Fibroblast of the aortic adventitia (primary cell): ENCODE measurements at places on chromosomes 7 and 10.

DNA sequence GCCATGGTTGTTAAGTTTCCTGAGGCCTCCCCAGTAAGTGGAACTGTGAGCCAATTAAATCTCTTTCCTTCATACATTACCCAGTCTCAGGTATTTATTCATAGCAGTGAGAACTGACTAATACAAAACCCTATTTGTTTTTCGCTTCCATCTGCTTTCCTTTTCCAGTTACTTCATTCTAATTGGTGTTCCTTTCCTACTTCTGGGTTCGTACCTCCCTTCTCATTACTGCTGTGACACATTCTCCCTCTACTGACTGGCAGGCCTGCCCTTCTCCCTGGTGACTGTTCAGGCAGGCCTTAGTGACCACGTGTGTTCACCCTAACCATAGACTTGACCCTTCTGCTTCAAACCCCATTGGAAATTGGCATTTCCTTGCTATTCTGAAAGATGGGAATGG lies 37.7 kb downstream of the MTURN start:
- DNase-seq = no peak

GRCh38 chr10:30080161-30080560 lies 20.8 kb upstream of the JCAD start:
- DNase-seq = peak; percentile 22

DNA sequence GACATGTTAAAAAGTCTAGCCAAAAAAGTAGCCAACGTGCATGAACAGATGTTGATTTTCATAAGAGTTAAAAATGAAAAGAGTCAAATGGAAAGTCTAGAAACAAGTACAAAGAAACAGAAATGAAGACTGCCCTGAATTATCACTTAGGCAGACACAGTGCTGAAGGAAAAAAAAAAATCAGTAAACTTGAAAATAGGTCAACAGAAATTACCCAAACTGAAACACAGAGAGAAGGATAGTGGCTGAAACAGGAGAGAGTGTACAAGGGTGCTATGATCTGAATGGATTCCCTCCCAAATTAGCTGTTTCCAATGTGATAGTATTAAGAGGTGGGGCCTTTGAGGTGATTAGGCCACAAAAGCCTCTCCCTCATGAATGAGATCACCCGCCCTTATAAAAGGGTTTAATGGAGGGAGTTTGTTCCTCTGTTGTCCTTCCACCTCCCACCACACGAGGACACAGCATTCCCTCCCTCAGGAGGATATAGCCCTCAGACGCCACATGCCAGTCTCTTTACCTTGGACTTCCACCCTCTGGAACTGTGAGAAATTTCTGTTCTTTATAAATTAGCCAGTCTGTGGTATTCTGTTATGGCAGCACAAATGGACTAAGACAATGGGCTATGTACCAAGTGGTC lies 249.7 kb downstream of the AHR start:
- DNase-seq = no peak

DNA sequence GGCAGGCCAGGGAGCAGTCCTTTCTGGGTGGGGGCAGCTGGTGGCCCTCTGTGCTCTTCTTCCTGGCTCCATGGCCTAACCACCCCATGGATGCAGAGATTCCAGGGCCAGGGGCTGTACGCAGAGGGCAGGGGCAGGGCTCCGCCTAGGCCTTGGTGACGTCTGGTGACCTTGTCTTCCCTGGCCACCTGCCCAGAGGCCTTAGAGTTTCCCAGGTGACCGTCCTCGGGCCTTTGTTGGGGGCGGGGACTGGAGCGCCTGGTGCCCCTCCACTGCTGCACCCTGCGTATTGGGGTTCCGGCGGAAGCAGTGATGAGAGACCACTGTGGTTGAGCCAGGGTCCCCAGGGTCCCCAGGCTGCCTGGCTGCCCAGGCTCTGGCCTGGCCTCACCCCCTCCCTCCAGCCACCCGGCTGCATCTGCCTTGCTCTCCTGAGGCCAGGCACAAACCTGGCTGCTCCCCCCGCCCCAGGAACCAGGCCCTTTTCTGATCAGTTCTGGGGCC lies 10.3 kb downstream of the PWWP2B start:
- DNase-seq = no peak

GRCh38 chr7:152307902-152308301 lies 127.9 kb downstream of the KMT2C start:
- no peak for DNase-seq

- DNase-seq = no peak
Observed at GRCh38 chr10:47027108-47027783, 116.0 kb downstream of the PTPN20 start.

- DNase-seq = no peak
Observed at GRCh38 chr10:23173214-23174073, 18.7 kb upstream of the PTF1A start.

DNA sequence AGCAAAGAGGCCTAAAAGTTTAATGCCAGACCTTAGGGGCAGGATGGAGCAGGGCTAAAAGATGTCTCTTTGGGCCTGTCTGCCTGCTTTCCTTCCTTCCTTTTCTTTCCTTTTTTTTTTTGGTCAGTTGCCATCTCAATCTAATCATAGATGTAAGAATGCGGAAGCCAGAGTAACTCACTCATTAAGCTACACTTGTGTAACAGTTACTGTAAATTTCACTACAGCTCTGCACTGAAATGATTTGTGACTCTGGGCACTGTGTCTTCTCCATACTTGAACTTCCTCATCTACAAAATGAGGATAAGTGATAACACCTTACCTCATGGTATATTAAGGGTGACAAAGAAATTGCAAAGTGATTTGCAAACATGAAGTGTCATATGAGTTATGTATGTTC lies 75.5 kb upstream of the AGK start:
- no peak for DNase-seq

- peak; percentile 81 for DNase-seq
Observed at GRCh38 chr7:39691821-39692220, 68.4 kb downstream of the RALA start.

GRCh38 chr10:126977216-126977615 lies 72.0 kb downstream of the DOCK1 start:
- no peak for DNase-seq

DNA sequence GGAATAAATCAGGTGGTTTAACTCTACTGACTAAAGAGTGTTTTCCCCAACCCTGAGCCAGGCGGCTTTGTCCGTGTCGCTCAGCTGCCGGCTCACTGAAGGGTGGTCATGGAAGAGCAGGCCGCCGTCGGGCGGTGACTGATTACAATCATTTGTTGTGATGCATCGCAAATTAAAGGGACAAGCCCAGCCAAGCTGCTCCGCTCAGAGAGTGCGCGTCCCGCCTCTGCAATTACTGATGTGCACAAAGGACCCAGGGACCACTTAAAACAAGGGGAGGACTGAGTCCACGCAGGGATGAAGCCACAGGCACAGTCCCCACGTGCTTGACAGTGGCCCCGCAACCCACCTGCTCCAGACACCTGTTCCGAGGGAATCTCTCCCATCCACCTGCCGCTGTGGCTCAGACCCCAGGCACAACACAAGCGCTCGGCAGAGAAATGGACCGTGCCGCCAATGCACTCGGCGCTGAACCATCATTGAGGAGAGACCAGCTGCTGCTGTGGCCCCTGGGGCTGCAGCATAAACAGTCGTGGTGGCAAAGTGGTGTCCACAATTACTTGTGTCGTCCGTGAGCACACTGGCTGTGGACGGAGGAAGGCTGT lies 526.5 kb downstream of the PTPRN2 start:
- DNase-seq = no peak

DNA sequence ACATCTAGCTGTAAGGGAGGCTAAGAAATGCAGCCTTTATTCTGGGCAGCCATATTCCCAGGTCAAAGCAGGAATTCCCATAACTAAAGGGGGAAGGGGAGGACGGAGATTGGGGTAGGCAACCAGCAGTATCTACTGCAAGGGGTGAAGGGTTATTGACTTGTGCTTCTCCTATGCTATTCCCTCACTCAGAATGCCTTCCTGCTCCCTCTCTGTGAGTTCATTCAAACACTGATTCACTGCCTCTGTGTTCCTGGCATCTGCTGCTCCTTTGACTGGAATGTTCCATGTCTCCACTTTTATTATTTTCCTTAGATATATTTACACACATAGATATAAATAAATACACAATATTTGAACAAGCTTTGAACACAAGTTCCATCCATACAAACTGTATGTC lies 11.1 kb downstream of the HTR7 start:
- no peak for DNase-seq

GRCh38 chr7:6614953-6615722 lies at the start of gene ZNF853:
Gene ZNF853, plus strand, starts transcription at chr7:6615610. Its CDS starts 565 bp downstream, at chr7:6616175.
- no peak for DNase-seq

DNA sequence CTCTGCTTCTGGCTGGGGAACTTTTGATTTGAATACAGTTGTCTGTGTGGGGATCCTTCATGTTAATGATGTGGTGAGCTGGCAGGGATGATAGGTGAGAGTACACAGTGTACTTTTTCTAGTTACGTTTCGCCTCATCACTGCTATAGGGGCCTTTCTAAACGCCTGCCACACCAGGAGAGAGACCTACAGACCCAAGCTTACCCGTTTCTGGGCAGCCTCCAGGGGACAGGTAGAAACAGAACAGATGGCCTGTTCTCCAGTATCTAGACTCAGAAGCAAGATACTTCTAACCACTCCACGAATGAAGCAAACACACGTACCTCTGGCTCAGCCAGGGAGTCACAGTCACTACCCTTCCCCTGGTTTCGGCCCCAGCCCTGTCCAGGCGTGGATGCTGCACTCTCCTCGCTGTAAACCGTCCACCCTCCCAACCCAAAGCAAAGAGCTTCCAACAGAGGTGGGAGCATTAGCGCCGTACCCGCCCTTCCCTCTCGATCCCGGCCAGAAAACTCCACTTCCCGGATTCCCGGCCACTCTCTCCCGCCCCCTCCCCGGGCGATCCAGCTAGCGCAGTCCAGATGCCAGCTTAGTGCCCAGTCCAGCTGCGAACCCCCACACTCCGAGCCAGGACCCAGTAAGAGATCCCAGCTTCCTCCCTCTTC lies 1.2 kb downstream of the CCDC6 start:
- DNase-seq = peak; percentile 27

GRCh38 chr10:110525349-110526260 lies 27.9 kb downstream of the DUSP5 start:
- peak; percentile 55 for DNase-seq

DNA sequence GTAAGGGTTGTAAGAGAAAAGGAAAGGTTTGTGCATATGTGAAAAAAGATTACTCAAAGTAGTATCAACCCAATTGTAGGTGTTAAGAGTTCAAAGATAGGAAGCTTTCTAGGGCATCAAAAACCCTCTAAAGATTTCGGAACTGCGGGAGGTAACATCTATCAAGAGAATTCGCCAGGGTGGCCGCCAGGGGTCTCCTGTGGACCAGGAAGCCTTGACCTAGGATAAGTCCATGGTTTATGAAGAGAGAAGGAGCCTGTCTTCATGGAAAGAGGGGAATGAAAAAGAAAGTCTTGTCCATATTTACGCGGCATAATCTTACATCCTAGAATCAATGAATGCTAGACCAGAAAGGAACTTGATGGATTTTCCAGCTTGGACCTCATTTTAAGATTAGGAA lies 140.7 kb upstream of the CALCR start:
- peak; percentile 64 for DNase-seq

DNA sequence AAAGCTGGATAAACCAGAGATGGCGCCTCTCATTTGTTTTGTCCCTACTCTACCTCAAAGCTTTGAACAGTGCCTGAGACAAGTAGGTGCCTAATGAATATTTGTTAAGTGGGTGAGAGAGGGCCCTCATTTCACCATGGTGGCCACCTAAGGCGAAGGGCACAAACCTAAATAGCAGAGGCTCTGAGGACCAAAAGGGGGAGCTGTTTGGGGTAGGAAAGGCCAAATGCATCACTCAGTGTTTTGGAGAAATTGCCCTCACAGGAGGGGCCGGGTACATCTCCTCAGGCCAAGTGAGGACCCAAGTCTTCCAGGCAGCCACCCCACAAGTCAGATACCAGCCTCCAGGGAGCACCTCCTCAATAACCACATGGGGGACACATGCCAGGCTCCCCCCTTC lies 14.0 kb downstream of the IMPDH1 start:
- no peak for DNase-seq

DNA sequence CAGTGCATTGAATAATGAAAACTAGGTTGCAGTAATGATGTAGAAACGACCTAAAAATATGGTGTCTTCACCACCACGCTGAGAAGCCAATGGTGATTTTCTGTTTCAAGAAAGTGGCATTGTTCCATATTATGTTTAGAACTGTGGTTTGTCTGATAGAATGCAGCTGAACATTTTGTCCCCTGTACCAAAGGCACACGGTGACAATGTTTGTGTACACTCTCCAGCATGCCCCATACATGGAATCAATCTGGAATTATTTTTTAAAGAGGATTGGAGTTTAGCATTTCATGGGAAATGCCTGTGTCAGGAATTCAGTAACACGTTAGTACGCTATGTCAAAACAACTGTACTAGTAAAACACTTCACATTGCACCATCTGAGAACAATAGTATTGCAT lies 237.4 kb upstream of the AUTS2 start:
- DNase-seq = no peak

GRCh38 chr7:106126170-106126938 lies 14.2 kb upstream of the SYPL1 start:
- peak; percentile 44 for DNase-seq

DNA sequence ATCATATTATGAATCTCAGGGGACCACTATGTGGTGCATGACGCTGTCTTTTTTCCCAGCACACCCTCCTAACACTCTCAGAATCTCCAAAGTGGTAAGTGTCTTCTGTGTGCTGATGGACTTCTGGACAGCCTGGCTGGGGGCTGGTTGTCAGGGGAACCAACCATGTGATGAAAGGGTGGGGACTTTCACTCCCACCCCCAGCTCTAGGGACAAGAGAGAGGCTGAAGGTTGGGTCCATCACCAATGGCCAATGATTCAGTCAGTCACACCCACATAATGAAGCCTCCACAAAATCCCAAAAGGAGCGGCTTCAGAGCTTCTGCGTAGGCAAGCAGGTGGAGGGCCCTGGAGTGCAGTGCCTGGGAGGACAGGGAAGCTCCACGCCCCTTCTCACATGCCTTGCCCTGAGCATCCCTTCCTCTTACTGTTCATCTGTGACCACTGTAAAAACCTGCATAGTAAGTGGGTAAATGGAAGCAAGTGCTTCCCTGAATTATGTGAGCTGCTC lies 44.6 kb downstream of the RASGEF1A start:
- DNase-seq = no peak

DNA sequence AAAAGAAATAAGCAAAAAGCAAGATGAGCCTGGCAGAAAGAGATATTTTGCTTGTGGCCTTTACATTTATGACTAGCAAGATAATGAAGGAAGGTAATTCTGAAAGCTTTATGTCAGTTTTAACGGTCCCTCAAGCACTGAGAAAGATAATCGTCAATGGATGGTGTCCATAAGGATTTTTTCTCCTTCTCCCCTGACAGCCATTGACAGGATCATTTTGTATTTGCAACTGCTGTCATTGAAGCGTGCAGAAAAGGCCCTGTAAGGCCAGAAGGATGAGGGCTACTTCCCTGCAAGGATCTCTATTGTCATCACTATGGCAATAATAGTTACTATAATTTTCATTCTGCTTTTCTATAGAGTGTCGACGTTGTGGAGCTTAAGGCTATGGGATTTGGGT lies 994 bp upstream of the LRGUK start:
- DNase-seq = no peak
